ENCODE measurements at places on chromosomes 7 and 10. TPM values are rescaled to one million over a fixed set of nuclear protein-coding genes. Genes with fewer than 3 reads are reported as not detected.

DNA sequence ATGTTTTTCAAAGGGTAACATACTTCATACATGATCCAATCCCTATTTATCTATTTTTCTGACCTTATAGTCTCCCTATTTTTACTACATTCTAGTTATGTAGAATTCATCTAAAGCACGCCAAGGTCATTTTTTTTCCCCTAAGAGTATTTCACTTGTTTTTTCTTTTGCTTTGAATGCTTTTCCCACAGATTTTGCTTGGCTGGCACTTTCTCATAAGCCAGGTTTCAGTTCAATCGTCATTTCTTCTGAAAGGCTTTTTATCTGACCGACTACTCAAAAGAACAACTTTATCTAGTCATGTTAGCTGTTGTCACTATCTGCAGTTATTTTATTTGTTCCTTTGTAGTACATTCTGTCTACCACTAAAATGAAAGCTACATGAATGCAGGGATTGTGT is 1274.6 kb downstream of the REEP3 start:
- no peak for DNase-seq

GFRA1 gene
- total RNA-seq, result 73.4 TPM

TMEM236 gene
- 0.99 TPM for total RNA-seq

AOAH gene
- 2.3 TPM for total RNA-seq
